ENCODE measurements at places on chromosomes 1 and 21.

- DNase-seq: no peak
These were observed 213.5 kb upstream of the PTGFR start for GRCh38 chr1:78277253-78277652.

DNA sequence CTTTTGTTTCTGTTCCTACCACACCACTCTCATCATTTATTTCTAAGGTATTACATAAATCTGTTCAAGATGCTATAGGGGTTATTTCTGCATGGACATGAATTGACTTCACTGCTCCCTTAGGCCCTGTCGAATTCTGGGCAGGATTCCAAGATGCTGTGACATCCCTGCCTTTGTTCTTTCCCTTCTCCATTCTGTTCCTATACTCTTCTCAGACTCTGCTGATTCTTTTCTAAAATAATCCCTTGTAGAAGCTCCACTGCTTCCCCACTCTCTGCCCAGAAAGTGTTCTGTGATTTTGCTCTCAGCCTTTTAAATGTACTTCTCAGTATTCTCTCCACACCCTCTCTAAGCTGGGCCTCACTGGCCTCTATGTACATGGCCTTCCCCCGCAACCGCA is 99.2 kb downstream of the PHTF1 start:
- DNase-seq: no peak

DNA sequence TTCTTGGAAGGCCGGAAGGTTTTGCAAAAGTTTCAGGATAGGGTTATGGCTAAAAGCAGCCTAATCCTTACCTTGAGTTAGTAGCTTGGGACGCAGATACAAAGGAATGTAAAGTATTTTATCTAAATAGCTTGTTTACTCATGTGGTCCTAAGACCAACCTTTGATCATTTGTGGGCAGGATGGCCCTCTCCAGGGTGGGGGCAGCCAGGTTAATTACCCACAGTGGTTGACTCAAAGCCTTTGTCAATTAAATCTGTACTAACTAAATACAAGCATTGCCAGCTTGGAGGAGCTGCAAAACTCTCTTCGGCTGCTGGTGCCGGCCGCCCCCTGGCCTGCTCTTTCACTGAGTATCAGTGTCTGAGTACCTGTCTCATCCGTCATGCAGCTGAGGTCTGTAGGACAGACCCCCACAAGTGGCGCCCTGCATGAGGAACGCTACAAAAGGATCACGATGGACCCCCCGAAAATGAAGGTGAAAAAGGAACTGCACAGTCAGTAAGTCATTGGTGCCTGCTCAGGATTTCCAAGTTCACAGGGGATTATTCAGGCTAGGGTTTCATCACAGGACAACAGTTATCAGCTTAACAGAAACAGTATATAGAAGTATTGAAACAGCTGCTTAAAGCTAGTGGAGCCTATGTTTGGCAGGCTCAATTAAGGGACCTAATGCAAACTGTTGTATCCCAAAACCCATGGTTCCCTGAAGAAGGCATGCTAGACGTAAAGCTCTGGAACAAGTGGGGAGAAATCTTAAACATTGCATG is 212.5 kb upstream of the MAP1LC3C start:
- DNase-seq: no peak

DNA sequence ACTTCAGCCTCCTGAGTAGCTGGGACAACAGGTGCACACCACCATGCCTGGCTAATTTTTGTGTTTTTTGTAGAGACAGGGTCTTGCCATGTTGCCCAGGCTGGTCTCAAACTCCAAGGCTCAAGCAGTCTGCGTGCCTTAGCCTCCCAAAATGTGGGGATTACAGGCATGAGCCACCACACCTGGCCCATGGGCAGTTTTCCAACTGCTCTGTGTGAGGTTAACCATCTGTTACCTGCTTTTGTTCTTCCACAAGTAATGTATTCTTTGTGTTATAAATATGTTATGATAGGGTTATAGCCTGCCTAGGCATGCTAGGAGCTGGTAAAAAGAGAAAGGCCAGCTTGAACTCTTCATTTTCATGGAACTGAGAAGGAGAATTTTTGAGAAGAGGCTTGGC is 30.7 kb downstream of the TUFT1 start:
- no peak for DNase-seq

DNA sequence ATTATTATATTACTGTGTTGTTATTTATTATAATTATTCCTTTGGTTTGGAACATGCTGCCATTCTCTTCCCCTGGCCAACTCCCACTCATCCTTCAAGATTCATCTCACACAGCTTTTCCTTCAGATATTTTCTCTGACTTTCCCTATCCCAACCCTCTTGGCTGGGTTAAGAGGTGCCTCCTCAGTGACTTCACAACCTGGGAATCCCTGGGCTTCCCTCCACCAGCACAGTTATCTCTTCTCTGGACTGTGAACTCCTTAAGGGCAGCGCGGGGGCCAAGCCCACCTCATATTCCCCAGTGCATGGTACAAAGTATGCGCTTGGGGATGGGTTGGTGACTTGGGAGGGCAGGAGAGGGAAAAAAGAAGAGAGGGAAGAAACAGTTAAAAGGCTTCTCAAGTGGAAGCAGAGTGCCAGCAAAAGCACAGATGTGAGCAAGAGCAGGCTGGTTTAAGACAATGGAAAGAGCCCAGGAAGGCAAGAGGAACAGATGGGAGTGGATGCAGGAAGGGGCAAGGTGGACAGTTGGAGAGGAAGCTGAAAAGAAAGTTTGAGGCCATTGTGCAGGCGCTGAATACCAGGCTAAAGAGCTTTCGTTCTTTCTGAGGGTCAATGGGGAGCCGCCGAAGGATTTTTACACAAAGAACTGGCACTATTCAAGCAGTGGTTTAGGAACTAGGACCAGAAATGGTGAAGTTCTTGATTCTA is 132.3 kb downstream of the BEND5 start:
- DNase-seq: no peak

DNA sequence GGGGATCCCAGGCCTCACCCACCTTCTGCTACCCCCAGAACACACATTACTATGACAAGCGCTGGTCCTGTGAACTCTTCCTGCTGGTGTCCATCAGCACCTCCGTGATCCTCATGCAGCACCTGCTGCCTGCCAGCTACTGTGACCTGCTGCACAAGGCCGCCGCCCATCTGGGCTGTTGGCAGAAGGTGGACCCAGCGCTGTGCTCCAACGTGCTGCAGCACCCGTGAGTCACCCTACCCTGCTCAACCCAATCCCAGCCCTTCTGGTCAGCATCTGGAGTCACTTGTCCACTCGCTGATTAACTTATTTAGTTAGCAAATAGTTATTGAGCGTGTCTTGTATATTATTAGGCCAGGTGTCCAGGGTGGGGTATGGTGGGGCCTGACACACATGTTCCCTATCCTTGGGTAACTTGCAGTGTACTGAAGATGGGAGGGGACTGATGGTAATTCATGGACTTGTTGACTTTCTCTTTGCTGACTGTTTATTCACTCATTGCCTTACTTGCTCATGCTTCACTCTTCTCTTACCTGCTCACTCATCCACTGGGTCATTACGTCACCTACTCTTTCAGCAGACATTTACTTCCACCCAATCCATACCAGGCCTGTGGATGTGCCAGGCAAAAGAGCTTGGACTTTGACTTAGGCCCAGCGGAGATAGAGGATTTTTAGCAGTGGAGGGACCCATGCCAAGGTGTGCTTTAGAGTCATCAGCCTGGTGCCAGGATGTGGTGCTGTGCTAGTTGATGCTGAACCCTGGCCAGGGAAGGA is 12.9 kb upstream of the KPNA6 start:
- DNase-seq: no peak

DNA sequence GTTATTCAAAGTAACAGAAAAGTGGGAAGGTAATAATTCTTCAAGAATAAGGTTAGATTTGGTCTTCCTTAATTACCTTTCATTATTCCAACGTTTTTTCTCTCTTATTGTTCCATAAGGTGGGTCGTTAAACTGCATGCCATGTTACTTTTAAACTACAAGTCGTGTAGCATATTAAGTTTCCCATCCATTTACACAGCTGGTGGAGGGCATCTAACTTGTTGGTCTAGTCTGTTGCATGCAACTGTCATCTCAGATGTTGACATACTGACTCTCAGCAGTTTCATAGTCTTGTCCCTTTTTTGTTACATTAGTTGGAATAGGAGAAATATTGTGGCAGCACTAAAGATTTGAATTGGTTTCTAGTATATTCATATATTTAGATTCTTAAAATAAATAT is 54.6 kb upstream of the BMP8A start:
- no peak for DNase-seq

DNA sequence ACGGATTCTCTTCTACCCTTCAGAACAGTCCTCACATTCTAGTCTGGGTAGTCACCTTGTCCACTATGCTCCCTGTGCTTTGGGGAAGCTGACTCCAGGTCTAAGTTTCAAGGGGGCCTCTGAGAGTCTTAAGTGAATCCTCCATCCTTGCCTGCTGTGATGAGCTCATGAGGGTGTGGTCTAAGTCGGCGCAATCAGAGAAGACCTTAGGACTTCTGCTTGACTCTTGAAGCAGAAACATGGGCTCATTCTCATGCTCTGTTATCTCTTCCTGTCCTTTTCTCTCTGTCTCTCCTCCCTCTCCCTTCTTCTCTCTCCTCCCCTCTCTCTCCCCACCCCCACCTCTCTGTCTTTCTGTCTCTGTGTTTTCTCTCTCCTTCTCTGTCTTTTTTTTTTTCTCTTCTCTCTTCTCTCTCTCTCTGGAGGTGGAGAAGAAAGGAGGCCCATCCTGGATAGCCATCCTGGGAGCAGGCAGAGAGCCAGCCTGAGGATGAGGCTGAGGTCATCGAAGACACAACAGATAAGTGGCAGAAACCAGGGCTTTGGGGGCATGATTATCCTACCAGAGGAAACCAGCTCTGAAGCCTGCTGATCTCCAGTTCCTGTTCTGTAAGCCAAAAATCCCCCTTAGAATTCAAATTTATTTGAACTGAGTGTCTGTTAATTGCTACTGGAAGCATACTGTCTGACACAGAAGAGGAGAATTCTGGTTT is 245.6 kb downstream of the SIPA1L2 start:
- DNase-seq: no peak

- DNase-seq: no peak
These were observed 51.0 kb downstream of the MYSM1 start for GRCh38 chr1:58648842-58649241.

DNA sequence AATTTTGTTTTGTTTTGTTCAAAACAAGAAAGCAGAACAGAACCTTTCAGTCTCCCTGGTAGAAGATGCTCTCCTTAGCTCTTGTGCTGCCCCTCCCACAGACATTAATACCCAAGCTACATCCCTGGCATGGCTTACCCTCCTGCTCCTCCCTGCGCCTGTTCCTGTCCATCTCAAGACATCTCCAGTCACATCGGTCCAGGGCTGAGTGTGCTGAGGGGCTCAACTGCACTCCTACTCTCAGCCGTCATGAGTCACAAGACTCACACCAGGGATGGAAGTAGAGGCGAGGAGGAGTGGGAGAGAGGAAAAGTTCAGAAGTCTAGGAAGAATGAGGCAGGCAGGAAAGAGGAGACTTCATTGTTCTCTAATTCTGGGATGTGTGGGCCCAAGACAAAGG is 9.2 kb upstream of the TACSTD2 start:
- DNase-seq: no peak

DNA sequence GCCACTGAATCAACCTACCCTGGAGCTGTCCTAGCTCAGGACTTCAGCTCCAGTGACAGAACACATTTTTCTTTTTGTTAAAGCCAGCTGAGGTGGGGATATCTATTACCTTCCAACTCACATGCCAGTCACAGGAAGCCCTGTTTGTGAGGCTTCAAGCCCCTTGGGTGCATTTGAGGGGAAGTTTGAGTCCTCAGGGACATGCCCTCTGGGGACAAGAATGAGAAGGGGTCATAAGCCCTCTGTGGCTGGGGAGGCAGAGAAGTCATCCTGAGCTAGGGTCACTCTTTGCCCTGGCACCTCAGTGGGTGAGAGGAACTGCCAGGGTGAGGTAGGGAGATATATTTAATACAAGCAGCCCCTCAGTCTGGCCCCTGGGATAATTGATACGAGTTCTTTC is 33.5 kb upstream of the CLDN14 start:
- DNase-seq: no peak

- no peak for DNase-seq
These were observed 93.2 kb upstream of the KCTD3 start for GRCh38 chr1:215473943-215474342.
